CD4-positive, alpha-beta T cell treated with Interleukin-21 for 1 hour (primary cell): ENCODE measurements at places on chromosomes 6 and 20.

- DNase-seq, result no peak
Measured at GRCh38 chr6:143882401-143882930, 18.2 kb downstream of the ZC2HC1B start.

GRCh38 chr6:13674533-13675190, 37.0 kb downstream of the RANBP9 start:
- no peak for DNase-seq

GRCh38 chr20:61600016-61600415, 348.0 kb downstream of the CDH4 start:
- no peak for DNase-seq

- DNase-seq, result no peak
Measured at GRCh38 chr6:105274678-105275077, 94.9 kb upstream of the POPDC3 start.

DNA sequence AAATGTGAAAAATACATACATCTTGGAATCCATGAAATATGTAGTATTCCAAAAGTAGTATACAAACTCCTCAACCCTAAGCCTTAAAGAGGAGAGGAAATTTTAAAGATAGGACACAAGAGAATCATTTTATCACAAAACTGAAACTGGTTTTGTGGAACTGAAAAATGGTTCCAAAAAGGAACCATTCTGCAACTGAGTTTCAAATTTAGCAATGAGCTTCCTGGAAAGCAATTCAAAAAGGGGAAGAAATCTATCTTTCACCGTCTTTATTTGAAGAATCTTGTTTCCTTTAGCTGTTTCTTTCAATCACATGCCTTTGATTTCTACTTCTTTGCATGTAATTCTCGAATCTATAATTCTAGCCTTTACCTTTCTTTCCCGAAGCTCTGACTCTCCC, 32.2 kb upstream of the LAMP5 start:
- no peak for DNase-seq

- DNase-seq, result no peak
Measured at GRCh38 chr20:7975851-7976414, 35.7 kb upstream of the HAO1 start.

DNA sequence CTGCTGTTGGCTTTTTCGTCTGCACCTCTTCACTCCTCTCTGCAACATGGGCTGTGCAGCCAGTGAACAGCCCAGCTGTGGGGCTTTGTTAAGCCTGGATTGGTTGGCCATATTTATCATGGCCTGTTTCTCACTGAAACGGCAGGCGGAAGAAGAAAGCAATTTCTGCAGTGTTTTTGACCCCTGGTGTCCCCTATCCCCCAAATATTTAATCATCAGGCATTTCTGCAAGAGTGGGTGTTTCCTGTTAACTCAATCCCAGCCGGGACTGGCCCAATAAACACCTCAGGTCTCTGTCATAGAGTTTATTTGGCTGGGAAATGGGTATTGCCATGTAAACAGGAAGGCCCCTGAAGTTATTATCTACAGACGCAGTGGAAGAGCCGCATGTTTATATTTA, 174.8 kb upstream of the SUPT3H start:
- DNase-seq, result no peak

- DNase-seq, result no peak
Measured at GRCh38 chr6:75505424-75505823, 11.8 kb upstream of the FILIP1 start.

- peak; percentile 66 for DNase-seq
Measured at GRCh38 chr6:129730477-129731165, 20.6 kb upstream of the ARHGAP18 start.

- peak; percentile 19 for DNase-seq
Measured at GRCh38 chr20:32580970-32581838, 3.9 kb downstream of the NOL4L start.

DNA sequence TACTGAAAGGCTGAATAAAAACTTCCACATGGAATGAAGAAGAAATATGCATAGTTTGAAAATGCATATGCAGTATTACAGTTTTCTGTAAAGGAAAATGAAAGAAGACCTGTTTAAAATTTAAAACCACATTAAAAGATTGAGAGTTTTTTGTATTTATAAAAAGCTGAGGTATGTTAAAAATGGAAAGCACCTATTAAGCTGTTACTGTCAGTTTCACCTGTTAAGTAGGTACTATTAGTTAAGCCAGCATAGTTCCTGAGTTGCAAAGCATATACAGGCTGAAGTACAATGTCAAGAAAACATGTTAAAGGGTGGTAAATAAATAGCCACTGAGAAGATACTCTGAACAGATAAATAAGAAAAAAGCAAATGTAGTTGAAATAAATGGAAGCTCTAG, 69.9 kb downstream of the ATXN1 start:
- DNase-seq, result peak; percentile 43

DNA sequence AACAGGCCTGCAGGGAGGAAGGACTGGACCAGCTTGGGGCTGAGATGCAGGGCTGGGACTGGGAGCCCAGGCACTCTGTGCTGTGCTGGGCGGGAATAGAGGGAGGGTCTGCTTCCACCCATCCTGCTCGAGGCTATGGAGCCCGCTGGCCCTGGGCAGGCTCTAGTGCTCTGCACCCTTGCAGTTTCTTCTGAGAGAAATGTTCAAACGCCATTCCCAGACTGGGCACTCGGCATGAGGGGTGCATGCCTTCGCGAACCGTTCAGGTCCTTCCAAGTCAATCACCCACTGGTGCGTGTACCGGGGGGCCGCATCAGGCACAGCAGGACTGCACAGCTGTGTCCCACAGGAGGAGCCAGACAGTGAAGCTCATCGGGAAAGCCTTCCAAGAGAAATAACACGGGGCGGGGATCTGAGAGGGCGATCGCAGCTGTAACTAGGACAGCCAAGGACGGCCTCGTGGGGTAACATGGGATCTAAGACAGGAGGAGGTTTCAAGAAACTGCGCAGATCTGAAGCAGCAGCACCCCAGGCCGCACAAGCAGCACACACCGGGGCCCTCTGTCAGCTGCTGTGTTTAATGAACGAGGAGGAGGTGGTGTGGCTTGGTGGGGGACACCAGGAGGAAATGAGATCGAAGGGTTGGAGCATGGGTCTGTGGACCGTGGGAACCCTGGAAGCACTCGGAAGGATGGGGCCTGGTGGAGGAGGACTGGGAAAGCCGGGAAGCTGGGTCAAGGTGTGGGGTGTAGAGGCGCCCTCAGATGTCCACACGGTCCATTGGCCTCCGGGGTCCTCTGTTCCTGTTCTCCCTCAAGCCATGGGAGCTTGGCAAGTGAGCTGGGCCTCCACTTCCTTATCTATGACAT, 26.1 kb upstream of the PYGB start:
- DNase-seq, result no peak

- DNase-seq, result no peak
Measured at GRCh38 chr20:3121955-3122610, 37.6 kb upstream of the AVP start.

DNA sequence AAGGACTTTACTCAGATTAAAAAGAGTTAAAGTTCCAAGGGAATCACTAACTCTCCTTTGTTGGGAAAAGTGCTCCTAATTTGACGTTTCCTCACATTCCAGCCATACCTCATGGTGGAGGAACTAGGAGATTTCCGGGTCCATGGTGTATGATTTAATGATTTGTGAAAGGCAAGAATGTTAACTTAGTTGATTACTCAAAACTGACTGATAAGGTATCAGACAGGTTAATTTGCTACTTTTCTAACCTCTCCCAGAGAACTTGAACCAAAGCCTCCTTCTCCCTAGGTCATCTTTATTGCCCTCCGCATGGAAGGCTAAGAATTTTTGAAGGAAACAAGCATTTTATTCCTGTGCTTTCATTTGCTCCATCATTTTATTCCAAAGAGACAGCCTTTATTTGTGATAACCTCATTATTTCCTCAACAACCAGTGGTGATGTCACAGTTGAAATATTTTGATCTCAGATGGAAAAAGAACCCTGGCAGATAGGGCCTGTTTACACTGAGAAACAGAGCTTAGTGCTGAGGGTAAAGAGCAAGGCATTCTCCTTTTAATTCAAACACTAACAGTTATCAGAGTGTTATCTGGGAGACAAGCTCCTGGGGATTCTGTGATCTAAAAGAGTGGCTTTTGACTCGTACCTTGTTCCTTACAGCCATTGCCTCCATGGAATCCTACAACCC, 57.4 kb upstream of the BMP2 start:
- DNase-seq, result no peak

- no peak for DNase-seq
Measured at GRCh38 chr6:3749067-3749841, 2.3 kb downstream of the PXDC1 start.

- no peak for DNase-seq
Measured at GRCh38 chr6:119052292-119052889, 26.1 kb downstream of the FAM184A start.

GRCh38 chr20:1741309-1742048, 83.9 kb upstream of the SIRPG start:
- no peak for DNase-seq

DNA sequence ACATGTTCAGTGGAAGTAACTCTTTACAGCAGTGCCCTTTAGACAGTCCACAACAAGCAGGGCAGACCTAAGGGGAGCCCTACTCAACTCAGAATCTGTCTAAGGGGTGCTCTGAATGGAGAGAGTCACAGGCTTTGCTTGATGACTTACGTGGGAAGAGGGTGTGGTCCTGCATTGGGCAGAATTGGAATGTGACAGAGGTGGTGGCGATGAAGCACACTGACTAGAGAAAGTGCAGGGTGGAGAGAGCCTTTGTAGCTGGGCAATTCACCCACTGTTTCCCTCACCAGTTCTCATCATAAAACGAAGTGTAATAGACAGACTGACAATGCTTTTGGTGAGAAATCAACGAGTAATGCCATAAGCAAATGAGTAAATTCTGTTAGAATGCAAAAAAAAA, 11.2 kb downstream of the TP53INP2 start:
- no peak for DNase-seq

DNA sequence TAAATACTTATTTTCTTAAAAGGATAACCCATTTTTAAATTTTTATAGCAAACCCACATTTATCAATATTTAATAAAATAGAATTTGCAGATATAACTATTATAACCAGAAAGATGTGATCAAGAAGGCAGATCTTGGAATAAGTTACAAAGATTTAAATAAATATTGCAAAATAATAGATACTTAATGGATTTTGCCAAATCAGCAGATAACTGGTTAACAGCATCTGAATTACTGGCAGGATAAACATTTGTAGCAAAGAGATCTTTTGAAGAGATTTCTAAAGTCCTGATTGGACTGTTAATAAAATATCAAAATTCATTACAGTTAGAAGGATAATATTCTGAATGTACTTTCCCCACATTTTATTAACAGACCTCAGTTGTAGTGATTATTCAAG, 144.2 kb downstream of the PDSS2 start:
- DNase-seq, result no peak
